ENCODE measurements at places on chromosomes 7 and 10.
A peak's percentile ranks its signal among the peaks of the same experiment; 100 is the strongest.

DNA sequence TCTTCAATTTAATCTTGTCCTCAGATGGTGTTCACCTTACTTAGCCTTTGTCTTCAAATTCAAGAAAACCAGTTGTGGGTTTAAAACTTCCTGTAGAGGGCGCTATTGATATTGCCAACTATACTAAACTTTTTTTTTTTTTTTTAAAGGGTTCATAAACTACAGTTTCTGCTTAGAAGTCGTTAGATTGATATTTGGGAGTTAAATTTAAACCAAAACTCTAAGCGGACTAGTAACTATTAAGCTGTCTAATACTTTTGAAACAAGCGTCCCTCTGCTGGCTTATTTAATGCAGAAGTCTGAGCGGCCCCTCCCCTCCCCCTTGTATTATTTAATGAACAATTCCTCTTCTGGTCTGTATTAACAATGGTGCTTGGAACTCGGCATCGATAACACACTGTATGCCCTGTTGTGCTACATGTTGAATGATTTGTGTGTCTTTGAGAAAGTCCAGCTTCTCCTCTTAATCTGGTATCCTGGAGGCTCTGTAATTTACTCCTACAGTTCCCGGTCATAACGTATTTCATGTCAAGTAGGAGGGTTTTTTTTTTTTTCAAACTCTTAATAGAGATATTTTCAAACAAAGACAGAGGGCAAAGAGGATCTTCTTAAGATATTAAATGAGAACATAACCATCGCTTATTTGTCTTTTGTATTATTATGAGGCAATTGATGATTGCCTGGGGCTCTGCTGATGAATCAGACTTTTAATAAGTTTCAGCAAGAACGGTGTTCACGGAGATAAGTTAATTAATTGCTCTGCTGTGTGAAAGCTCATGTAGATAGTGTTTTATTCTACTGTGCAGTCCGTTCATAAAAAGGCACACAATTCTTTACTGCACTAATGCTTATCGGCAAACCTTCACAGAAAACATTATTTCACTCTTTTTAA is 22.6 kb upstream of the CREB5 start:
- peak; percentile 19 for DNase-seq

DNA sequence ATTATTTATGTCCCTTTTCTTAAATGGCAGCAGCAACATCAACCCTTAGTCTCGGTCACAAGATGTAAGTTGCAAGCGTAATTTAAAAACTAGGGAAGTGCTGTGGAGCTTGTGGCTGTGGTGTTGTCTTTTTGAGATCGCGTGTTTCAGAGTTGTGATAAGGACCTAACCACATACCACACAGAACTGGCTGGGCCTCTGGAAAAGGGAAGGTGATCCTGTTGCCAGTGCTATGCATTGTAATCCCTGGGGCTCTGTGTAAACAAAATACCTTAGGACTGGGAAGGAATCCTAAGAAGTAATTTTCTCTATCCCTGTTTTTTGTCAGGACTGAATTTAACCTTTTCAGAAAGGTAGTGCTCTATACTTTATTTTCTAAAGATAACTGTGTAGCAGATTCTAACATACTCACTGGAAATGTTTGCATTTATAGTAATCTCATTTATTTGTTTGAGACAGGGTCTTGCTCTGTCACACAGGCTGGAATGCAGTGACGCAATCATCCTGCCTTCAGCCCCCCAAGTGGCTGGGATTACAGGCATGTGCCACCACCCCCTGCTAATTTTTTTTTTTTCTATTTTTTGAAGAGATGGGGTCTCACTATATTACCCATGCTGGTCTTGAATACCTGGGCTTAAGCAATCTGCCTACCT is 60.4 kb downstream of the INPP5F start:
- DNase-seq, result no peak

DNA sequence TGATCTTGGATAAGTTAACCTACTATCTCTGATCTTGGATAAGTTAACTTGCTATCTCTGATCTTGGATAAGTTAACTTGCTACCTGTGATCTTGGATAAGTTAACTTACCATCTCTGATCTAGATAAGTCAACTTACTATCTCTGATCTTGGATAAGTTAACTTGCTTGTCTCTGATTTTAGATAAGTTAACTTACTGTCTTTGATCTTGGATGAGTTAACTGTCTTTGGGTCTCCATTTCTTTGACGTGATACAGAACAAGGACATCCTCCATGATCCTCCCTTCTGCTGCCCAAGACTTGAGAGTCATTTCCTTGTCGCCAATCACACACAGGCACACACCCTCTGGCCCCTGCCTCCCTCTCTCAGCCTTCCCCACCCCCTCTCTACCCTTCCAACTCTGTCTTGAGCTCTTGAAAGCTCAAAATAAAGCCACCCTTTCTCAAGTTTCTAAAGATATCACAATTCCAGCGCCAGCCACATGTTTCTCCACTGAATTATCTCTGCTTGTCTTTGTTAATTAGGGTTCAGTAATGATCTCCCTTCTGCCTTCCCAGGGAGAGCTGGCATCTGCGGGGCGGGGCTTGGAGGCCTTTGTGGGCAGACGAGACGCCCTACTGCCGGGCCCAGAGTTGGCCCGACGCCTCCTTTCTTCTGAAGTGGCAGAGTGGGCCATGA is 85.1 kb upstream of the GTF2I start:
- DNase-seq, result no peak

DNA sequence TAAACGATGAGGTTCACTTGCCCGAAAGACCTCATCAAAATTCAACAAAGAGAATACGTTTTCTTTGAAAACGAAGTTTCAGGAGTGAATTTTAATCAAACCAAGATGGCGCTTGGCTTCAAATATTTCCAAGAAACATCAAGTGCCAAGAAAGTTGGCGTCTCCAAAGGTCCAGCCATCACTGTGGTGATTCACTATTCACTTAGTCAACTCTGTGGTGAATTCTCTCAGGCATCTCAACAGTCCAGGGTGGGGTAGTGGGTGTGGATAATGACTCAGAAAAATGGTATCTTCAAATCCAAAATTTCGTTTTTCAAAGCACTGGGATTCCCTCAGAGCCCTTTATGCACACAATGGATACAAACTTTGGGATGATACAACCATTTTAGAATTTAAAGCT is 133.1 kb downstream of the SVIL start:
- no peak for DNase-seq

DNA sequence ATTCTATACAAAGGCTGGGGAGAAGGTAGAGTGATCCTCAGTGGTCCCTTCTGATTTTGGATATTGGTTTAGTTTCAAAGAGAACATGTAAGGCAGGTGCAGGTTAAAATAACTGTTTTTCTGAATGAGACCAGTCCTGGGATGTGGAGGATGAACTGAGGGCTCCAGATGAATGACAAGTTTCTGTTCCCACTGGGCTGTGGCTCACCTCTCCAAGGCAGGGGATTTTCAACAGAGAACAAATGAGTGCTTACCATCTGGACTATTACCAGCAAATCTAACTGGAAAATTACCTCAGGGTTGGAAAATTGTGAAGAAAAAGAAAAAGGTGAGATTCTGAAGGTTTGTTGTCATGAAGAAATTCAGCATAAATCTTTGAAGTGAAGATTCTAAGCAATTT is 8.0 kb downstream of the LAMB4 start:
- DNase-seq, result peak; percentile 25

DNA sequence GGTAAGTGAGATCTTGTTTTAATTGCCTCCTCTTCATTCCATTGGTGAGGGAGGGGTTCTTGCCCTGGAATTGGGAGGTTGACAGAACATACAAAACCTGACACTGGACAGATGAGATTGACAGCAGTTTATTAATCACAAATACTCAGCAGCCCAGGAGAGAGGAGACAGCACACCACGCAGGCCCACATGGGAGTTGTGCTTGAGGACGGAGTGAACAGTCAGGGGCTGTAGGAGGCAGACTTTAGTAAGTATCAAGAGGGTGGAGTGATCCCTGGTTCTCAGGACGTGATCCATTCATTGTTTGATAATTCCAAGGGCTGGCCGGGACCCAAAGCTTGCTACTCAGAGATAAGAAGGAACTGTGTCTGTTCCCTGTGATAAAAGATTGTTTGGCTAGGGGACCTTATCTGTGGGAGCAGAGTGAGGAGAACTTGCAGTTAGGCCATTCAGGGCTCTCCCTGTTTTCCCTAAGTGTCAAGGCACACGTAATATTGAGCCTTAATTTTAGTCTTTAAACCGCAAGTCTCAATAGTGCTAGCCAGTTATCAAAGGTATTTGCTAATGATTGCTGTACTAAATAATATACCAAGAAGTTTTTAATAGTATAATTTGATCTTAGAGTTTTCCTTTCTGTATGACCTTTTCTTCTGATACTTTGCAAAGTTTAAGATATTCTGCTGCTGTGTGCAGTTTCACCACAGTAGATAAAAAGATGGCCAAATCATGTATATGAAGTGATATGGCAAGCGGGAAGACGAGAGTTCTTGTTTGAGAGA is 14.5 kb downstream of the CAPZA2 start:
- no peak for DNase-seq
